ENCODE measurements at places on chromosomes 13 and 19.
A peak's percentile ranks its signal among the peaks of the same experiment; 100 is the strongest.

DNA sequence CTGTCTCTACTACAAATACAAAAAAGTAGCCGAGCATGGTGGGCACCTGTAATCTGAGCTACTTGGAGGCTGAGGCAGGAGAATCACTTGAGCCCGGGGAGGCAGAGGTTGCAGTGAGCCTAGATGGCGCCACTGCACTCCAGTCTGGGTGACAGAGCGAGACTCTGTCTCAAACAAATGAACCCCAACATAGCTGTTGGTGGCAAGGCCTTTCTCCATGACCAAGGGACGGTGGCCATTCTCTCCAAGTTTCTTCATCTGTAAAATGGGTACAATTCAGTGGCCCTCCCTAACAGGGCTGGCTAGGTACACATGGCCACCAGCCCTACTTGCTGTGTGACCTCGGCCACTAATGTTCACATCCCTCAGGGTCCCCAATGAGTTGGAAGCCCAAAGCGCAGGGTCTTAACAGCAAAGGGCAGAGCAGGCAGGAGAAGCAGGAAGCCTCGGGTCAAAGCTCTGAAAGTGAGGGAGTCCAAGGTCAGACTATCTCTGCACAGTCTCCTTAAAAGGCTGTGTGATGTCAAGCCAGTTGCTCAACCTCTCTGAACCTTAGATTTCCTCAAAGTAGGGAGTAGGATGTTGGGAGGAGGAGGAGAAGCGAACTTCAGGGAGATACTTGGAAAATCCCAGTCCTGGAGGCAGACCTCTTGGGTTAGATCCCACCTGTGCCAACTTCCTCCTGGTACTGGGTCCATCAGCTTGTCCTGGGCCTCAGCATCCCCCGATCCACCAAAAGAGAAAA lies 2.7 kb downstream of the JUND start:
- peak; percentile 37 for DNase-seq

DNA sequence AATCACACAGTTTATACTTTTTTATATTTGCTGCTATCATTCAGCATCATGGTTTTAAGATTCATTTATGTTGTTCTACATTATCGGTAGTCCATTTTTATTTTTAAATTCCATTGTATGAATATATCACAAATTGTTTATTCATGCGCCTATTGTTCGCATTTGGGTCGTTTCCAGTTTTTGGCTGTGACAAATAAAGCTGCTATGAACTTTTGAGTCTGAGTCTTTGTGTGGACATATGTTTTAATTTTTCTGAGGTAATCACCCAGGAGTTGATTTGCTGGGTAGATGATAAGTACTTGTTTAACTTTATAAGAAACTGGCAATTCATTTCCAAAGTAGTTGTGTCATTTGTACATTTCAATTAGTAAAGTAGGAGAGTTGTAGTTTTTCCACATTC lies 74.2 kb upstream of the CSNK1A1L start:
- DNase-seq = no peak

- no peak for DNase-seq
Observed at GRCh38 chr13:98428256-98428966, 148.5 kb downstream of the STK24 start.

DNA sequence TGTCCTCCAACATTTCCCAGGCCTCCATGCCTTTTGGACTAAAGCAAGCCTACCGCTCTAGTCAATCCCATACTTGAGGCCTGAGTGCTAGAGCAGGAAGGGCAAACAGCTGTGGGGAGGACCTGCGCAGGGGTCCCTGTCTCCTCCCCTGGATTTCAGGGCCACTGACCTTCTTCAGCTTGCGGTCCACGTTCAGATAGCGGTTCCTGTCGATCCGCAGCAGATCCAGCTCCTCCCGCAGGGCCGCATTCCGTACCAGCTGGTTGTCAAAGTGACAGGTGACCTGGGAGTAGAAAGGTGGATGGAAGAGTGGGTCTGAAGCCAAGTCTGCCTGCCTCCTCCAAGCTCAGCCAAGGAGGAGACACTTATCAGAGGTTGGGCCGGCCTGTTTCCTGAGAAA lies 14.0 kb upstream of the EMP3 start:
- DNase-seq = no peak

DNA sequence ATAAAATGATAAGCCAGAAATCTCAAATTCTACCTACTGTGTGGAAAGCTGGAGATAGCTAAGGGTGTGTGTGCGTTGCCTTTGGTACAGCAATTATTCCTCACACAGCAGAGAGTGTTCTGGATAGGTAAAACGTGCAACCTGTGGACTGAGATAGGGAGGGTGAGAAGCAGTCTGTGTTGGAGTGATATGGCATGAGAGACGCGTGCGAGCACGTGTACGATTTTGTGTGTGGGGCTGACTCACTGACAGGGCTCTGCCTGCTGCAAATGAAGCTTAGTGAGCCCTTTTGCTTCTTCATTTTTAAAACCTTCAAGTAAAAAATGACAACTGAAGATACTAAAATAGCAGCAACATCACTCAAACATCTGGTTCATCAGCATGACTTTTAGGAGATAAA lies 35.7 kb upstream of the SLC10A2 start:
- DNase-seq = no peak

DNA sequence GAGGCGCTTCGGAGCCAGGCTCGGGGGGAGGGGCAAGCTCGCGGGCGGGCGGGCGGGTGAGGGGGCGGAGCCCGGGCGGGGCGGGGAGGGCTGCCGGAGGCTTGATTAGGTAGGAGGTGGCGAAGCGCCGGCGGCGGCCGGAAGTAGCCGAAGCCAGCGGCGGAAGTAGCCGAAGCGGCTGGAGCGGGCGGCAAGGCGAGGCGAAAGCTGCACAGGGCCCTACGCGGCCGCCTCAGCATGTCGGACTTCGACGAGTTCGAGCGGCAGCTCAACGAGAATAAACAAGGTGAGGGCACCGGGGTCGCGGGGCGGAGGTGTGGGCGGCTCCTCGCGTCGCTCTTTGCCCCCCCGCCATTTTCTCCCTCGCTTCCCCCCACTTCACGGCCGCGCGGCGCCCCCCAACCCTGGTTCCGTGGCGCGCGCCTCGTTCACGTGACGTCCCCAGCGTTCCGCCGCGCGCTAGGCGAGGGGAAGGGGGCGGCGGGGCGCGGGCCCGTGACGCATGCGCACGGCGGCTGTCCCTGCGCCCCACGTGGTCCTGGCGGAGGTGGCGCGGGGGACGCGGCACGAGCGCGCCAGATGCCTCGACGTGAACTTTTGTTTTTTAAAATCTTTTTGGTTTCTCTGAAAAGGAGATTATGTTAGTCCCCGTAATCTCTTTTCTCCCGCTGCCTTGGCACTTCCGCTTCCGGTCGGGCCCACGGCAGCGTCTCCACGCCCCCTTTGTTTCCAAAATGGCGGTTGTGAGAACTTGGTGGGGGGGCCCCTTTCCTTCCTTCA lies at the start of gene U2AF2:
TSS of gene U2AF2 (plus strand) at position 168 of the 780 bp plus-strand sequence. CDS start at position 238, 70 bp downstream.
- peak; percentile 96 for DNase-seq

Measured in Caco-2 (cell line).